MCF 10A (cell line): ENCODE measurements at places on chromosomes 11 and 22. TPM values are rescaled to one million over a fixed set of nuclear protein-coding genes. Genes with fewer than 3 reads are reported as not detected.

GRCh38 chr11:45209891-45210699 is 63.7 kb downstream of the PRDM11 start:
- H3K27me3 ChIP-seq = no peaks in the 10 kb centered on the region
- peaks cover 6% of the 10 kb centered on the region for H3K36me3 ChIP-seq
- no peak overlapping the region for H3K4me3 ChIP-seq
- H3K4me1 ChIP-seq = no peaks in the 10 kb centered on the region
- no peak overlapping the region for H3K27ac ChIP-seq
- DNase-seq = no peak

GRCh38 chr11:21511835-21512440 is 680.9 kb upstream of the ANO5 start:
- no peaks in the 10 kb centered on the region for H3K4me1 ChIP-seq
- no peaks in the 10 kb centered on the region for H3K36me3 ChIP-seq
- H3K4me3 ChIP-seq = no peak overlapping the region

DNA sequence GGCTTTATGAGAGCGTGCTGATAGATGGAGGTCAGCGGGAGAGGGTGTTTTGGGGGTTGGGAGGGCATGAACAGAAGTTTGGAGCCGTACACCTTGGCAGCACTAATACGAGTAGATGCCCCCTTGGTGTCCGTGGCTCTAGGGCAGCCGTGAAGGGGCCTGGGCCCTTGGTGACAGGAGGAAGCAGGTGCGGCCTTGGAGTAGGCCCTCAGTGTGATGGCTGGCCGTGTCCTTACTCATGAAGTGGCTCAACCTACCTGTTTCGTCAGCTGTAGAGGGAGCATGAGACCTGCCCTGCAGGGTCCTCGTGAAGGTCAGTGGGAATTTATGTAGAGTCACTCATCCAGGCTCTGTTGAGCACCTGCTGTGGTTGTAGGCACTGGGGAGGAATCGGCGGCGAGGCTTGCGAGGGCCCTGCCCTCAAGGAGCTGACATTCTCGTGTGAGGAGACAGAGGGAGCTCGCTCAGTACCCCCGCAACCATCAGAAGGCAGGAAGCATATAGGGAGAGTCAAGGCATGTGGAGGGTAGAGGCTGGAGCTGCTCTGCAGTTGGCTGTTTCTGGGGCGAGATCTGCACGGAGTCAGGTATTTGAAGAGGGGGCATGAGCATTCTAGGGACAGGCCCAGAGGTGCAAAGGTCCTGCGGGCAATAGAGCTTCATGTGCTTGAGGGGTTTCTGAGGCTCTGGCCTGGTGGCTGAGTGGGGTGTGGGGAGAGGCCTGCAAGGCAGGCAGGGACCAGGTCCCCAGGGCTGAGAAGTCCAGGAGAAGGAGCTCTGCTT is 39.6 kb downstream of the TBC1D22A start:
- H3K27me3 ChIP-seq = no peaks in the 10 kb centered on the region
- H3K36me3 ChIP-seq = peaks cover 19% of the 10 kb centered on the region
- H3K27ac ChIP-seq = no peak overlapping the region
- no peak overlapping the region for H3K4me3 ChIP-seq
- H3K4me1 ChIP-seq = peaks cover 16% of the 10 kb centered on the region
- no peak for DNase-seq

GRCh38 chr22:45629469-45630089 is 42.1 kb upstream of the ATXN10 start:
- H3K4me3 ChIP-seq = no peak overlapping the region
- H3K27ac ChIP-seq = no peak overlapping the region
- peaks cover 27% of the 10 kb centered on the region for H3K27me3 ChIP-seq

DNA sequence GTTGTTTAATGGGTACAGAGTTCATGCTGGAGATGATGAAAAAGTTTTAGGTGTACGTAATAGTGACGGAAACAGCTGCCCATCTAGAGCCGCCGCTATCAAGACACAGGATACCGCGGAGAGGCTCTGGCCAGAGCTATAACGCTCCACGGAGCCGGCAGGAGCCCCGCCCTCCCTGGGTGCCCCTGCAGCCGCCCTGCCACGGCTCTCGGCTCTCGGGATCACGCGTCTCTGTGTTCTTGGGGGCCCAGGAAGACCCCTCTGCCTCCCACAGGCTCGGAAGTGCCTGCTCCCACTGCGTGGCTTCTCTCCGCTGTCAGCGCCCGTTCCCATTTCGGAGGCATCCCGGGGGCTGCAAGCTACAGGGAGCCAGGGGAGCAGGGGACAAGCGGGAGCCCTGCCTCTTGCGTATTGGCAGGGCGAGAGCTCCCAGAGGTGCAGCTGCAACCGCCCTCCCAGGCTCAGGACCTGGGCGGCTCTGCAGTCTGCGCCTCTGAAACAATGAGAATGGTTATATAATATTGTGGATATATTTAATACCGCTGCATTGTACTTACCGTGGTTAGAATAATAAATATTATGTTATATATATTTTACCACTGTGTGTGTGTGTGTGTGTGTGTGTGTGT is 13.7 kb downstream of the GLYATL2 start:
- no peak overlapping the region for H3K4me3 ChIP-seq
- H3K4me1 ChIP-seq = peaks cover 6% of the 10 kb centered on the region
- H3K27ac ChIP-seq = no peak overlapping the region
- DNase-seq = no peak
- H3K36me3 ChIP-seq = no peaks in the 10 kb centered on the region
- H3K27me3 ChIP-seq = no peaks in the 10 kb centered on the region

GRCh38 chr11:45857961-45858474 is 10.7 kb downstream of the CRY2 start:
- no peak for DNase-seq
- H3K4me1 ChIP-seq = peaks cover 19% of the 10 kb centered on the region
- peaks cover 45% of the 10 kb centered on the region for H3K36me3 ChIP-seq
- no peak overlapping the region for H3K4me3 ChIP-seq

CLMP gene
- 86.1 and 91.9 TPM in 2 replicates for total RNA-seq
